M059J (cell line): ENCODE measurements at places on chromosomes 13 and 19. TPM values are rescaled to one million over a fixed set of nuclear protein-coding genes. Genes with fewer than 3 reads are reported as not detected.

- DNase-seq: no peak
Measured at GRCh38 chr13:99991828-99992775, 10.5 kb downstream of the ZIC2 start.

DNA sequence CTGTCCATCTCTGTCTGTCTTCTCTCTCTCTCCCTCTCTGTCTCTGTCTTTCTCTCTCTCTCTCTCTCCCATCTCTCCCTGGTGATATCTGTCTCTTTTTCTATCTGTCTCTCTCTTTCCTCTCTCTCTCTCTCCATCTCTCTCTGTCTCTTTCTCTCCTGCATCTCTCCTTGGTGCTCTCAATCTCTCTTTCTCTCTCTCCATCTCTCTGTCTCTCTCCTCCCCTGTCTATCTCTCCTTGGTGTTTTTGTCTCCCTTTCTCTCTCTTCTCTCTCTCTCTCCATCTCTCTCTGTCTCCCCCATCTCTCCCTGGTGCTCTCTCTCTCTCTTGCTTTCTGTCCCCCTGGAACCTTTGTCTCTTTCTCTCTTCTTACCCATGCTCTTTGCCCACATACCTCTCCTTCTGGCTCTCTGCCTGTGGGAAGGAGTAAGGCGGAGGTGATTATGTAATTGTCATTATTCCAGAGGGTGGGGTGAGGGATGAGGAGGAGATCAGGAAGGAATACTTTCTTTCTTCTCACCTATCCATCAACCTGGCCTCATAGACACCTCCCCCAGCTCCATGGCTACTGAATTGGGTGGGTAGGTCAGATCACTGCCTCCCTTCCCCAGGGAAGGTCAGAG lies 30.9 kb upstream of the CYP2B6 start:
- DNase-seq: no peak

The TBXA2R gene
- 0.59 TPM in 1 of 2 replicates, not detected in the other for total RNA-seq

GRCh38 chr13:41411060-41411459 lies 46.3 kb upstream of the RGCC start:
- DNase-seq: no peak

The WDR88 gene
- total RNA-seq: not detected in 2 replicates

DNA sequence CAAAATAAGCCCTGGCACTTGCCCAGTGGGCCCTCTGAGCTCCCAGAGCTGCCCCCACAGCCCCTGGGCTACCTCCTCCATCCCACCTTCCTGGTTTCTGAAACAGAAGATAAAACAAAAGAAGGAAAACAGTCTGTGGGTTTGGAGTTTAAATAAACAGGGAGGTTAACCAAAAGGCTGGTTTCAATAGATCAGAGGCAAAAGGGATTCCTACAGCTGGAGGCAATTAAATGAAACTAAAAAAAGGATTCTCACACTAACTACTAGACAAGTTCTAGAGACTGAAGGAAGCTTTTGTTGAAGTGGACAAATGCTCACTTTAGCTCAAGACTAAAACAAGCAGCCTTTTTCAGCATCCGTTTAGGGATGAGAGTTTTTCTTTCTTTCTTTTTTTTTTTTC lies 569.8 kb downstream of the FGF9 start:
- DNase-seq: no peak

GRCh38 chr13:100382785-100383184 lies 205.8 kb downstream of the GGACT start:
- peak; percentile 13 for DNase-seq

The RINL gene
- 0.57 and 1.0 TPM in 2 replicates for total RNA-seq

- no peak for DNase-seq
Measured at GRCh38 chr13:32113532-32113931, 82.0 kb downstream of the FRY start.

DNA sequence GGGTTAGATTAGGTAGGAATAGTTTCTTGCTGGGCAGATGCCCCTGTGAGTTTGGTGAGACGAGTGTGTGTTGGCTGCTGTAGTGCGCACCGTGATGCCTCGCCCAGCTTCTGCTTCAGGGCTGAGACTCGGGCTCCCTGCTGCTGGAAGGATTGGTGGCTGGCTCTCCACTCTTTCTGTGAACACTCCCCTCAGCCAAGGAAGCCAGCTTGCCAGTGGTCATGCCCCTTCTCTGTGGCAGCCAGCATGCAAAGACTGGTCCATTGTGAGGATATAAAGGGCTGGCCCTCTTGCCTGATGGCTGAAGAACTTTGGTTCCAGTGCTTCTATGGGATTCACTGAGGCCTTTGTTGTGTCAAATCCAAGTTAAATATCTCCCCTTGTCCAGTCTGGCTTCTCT lies 2.9 kb upstream of the HTR2A start:
- DNase-seq: no peak

The CCL25 gene
- not detected in 2 replicates for total RNA-seq

DNA sequence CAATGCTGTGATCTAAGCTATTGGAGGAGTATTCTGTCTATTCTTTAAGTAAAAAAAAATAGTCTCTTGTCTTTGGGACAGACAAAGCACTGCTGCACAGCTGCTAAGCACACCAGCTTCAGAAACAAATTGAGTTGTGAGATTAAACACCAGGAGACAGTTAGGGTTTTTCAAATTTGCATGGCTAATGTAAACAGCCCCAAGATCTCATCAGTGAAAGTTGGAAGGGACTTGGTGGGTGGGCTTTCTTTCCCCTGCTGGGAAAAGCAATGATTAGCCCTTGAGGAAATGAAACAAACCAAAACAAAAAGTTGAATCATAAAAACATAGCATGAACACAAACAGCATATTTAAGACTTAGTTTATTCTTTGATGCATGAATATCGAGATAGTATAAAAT lies 143.6 kb upstream of the SLITRK1 start:
- DNase-seq: no peak

- no peak for DNase-seq
Measured at GRCh38 chr19:39515551-39516191, 732 bp downstream of the SELENOV start.

GRCh38 chr19:56991912-56992311 lies 127.9 kb upstream of the USP29 start:
- no peak for DNase-seq

GRCh38 chr19:4910594-4911281 lies 1.4 kb downstream of the UHRF1 start:
- peak; percentile 80 for DNase-seq

DNA sequence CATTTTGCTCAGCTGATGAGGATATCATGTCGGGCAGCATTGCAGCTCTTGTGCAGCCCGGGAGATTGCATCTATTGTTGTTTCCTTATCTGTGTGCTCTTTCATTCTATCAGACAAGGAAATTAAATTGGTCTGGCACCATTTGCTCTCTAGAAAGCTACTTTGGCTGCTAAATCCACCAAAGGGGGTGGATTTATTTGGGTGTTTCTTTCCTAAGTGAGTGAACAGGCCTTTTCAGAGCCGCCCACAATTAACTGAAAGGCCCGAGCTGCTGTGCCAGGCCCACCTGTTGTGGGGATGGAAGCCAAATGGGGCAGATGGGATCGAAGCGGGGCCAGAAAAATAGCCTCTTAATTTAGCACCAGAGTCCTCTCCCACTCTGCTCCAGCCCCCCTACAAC lies 99.4 kb downstream of the DNAJC15 start:
- DNase-seq: no peak

DNA sequence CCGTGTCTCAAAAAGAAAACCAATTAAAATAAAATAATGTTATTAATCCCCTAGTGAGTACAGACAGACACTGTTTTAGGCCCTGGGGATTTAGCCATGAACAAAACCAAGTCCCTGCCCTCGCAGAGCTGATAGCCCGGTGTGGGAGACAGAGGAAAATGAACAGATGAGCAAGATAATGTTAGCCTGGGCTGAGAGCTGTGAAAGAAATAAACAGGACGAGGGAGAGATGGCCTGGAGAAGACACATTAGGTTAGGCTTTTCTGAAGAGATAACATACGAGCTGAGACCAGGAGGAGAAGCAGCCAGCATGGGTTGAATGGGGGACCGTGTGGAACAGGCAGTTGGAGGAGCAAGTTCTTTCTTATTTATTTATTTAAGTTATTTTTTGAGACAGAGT lies 9.0 kb downstream of the RELB start:
- no peak for DNase-seq

- no peak for DNase-seq
Measured at GRCh38 chr19:1782521-1782920, 29.2 kb downstream of the ONECUT3 start.

DNA sequence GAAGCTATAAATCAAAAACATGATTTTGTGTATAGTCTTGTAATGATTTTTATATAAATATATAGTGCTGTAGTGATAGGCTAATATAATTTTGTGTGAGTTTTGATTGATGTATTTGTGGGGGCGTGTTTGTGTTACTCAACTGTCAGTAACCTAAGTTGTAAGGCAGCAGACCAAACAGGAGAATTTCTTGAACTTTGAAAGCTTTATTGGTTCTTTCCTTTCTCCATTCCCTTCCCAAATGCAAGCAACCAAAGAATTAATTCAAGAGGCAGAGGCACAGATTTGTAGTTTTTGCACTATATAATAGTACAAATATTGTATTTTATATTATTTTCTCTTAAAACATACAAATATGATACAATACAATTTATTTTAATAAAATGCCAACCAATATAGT lies 109.6 kb downstream of the FLT1 start:
- DNase-seq: no peak

GRCh38 chr19:33345163-33345562 lies 28.3 kb upstream of the CEBPG start:
- DNase-seq: no peak

The C19orf44 gene
- total RNA-seq: 3.7 and 4.1 TPM in 2 replicates

The PEAK3 gene
- total RNA-seq: not detected in 2 replicates

DNA sequence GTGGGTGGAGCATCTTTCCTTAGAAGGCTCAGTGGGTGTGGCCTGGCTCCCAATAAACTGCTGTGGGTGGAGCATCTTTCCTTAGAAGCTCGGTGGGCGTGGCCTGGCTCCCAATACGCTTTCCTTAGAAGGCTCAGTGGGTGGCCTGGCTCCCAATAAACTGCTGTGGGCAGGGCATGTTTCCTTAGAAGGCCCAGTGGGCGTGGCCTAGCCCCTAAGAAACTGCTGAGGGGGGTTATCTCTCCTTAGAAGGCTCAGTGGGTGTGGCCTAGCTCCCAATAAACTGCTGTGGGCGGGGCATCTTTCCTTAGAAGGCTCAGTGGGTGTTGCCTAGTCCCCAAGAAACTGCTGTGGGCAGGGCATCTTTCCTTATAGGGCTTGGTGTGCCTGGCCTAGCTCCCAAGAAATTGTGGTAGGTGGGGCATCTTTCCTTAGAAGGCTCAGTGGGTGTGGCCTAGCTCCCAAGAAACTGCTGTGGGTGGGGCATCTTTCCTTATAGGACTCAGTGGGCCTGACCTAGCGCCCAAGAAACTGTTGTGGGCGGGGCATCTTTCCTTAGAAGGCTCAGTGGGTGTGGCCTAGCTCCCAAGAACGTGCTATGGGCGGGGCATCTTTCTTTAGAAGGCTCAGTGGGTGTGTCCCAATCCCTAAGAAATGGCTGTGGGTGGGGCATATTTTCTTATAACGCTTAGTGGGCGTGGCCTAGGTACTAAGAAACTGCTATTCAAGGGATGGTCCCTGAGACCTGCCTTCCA lies 10.3 kb downstream of the HSH2D start:
- peak; percentile 32 for DNase-seq

- DNase-seq: peak; percentile 13
Measured at GRCh38 chr13:94317063-94317491, 162.4 kb downstream of the DCT start.

- DNase-seq: no peak
Measured at GRCh38 chr13:109870274-109870673, 83.9 kb upstream of the IRS2 start.

The LCP1 gene
- total RNA-seq: 21.3 and 29.6 TPM in 2 replicates

- DNase-seq: no peak
Measured at GRCh38 chr19:44682807-44683206, 11.5 kb downstream of the CEACAM19 start.

The NCAN gene
- total RNA-seq: not detected in 2 replicates

The NLRP4 gene
- total RNA-seq: 0.05 TPM in 1 of 2 replicates, not detected in the other

DNA sequence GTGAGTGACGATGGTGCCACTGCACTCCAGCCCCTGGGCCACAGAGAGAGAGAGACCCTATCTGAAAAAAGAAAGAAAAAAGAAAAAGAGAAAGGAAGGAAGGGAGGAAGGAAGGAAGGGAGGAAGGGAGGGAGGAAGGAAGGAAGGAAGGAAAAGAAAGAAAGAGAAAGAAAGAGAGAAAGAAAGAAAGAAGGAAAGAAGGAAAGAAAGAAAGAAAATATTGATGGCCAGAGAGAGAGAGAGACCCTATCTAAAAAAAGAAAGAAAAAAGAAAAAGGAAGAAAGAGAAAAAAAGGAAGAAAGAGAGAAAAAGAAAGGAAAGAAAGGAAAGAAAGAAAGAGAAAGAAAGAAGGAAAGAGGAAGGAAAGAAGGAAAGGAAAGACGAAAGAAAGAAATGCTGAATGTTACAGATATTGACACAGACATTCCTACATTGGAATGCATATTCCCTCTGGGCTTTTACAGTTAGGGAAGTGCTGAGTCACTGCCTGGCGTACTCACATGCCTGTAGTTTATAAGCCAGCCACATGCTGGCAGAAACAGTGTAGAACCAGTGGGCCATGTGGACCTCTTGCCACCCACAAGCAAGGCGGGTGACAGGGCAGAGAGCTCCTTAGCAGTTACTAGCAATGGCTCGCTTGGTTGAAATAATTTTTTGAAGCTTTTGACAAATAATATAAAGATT lies 34.6 kb upstream of the SLC46A3 start:
- peak; percentile 92 for DNase-seq

GRCh38 chr13:24623149-24623665 lies 57.0 kb upstream of the ATP12A start:
- DNase-seq: no peak

GRCh38 chr19:4059891-4060620 lies 6.6 kb downstream of the ZBTB7A start:
- no peak for DNase-seq

The SPACA4 gene
- total RNA-seq: not detected in 2 replicates

The ZNF181 gene
- total RNA-seq: 3.3 and 10.4 TPM in 2 replicates

GRCh38 chr13:36919171-36919832 lies 736 bp downstream of the SMAD9 start:
- DNase-seq: peak; percentile 38

The PDE4C gene
- total RNA-seq: 0.07 and 0.15 TPM in 2 replicates

DNA sequence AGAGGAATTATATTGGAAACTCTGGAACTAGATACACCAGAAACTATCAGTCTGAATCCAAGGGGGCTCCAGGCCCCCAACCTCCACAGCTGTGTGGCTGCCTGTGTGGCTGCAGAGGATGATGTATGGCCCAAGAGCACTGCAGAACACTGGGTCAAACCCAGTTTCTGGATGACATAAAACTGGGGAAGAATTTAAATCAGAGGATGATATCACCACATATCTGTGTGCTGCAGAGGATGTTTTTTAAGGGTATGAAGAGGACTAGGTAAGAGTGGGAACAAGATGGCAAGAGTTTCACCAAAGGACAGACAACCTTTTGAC lies 226.4 kb downstream of the SUCLA2 start:
- DNase-seq: no peak
